Stimulated activated CD4-positive, alpha-beta T cell treated with anti-CD3 and anti-CD28 coated beads, TNF-alpha, amount 100 ng/mL, for 48 hours (primary cell): ENCODE measurements at places on chromosomes 11 and 22.

DNA sequence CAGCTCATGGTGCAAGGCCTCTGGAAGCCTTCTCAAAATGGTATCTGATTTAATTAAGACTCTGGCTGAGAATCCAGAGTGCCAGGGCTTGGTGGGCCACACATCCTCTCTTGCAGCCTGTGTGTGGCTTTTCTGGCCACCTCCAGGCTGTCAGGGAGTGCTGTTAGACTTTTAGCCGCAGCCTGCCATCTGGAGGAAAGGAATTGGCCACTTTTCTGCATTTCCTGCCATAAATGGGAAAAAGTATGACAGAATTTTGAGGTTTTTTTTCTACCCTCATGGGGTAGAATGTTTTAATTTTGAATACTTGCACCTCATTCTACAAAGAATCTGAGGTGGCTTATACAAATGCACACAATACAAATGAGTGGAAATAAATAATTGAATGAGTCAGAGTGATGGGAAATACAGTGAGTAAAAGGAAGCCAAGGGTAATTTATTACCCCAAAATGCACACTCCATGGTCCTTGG is 218.4 kb downstream of the ADAMTS15 start:
- DNase-seq = no peak

DNA sequence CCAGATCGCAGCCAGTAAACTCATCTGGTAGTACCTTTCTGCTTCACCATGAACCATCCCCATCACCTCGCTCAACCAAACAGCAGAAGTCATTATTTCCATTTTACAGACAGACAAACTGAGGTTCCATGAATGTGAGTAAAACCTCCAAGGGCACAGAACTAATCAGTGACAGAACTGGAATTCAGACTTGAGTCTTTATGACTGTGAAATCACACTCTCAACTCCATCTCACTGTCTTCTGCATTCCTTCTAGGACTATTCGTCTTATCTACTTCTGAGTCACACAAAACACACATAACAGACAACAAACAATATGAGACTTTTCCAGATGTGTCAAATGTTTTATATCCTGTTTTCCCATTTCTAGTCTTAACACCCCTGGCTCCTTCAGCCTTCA is 9.3 kb upstream of the NUP50 start:
- DNase-seq = no peak

GRCh38 chr11:78381865-78382264 is 35.8 kb downstream of the GAB2 start:
- DNase-seq = no peak

DNA sequence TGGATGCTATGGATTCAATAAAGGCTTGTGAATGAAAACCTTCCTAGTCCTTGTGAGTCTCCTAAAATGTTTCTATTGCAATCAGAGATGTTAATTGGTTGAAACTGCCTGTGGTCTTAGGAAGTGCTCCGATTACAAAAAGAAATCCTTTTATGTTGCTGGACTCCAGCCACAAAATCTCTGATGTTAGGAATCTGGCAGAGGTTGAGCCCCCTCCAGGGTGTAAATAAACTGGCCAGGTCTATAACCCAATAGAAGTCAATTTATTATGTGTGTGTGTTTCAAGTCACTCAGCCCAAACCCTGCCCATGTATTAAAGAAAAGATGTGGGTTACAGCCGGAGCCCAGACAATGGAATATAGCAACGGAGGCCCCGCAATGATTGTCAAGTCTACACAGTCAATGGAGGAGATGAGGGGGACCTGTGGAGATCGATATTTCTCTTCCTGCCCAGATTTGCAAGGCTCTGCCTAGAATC is 218.1 kb upstream of the SORL1-AS1 start:
- DNase-seq = no peak

- no peak for DNase-seq
Measured at GRCh38 chr11:118635237-118635591, 27.8 kb downstream of the PHLDB1 start.

GRCh38 chr11:106724293-106724892 is 293.9 kb downstream of the GUCY1A2 start:
- DNase-seq = no peak

GRCh38 chr22:23565305-23565914 is 14.7 kb downstream of the IGLL1 start:
- DNase-seq = no peak

GRCh38 chr22:39893526-39893925 is at the start of gene ENTHD1:
Gene ENTHD1, minus strand, starts transcription at chr22:39893760. Its CDS starts 6,012 bp downstream, at chr22:39887748.
- no peak for DNase-seq

GRCh38 chr11:86810288-86810687 is 9.9 kb downstream of the PRSS23 start:
- no peak for DNase-seq

- no peak for DNase-seq
Measured at GRCh38 chr11:95229199-95229992, 1.6 kb downstream of the SESN3 start.

GRCh38 chr11:94588366-94588942 is 21.3 kb downstream of the PIWIL4 start:
- DNase-seq = no peak

DNA sequence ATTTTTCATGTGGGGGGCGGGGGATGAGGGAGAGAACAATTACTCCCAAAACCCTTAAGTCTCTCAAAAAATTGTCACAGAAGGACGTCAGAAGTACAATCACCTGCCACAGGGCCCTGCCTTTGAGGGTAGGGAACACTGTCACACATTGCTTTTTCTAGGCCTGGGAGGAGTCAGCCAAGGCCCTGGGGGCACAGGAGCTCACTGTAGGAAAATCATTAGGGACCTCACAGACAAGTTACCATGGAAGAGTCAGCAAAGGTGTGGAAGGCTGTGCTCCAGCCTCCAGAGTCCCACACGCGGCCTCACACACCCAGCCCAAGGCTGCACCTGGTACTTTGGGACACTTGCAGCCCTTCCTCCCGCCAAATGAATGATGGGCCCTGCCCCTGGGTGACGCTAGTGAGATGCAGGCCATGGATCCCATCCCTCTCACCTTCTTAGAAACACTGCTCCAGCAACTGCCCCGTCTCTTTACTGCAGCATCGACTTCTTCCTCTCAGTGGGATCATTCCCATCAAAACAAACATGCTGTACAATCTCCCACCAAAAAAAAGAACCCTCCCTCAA is 3.3 kb downstream of the PLEKHA7 start:
- DNase-seq = no peak

GRCh38 chr11:75339685-75340409 is 11.6 kb downstream of the ARRB1 start:
- DNase-seq = no peak

- DNase-seq = no peak
Measured at GRCh38 chr11:44058275-44058674, 7.8 kb upstream of the ACCS start.
